ENCODE measurements at places on chromosomes 6 and 20. TPM values are rescaled to one million over a fixed set of nuclear protein-coding genes. Genes with fewer than 3 reads are reported as not detected.

SMOC2 gene
- total RNA-seq: 152 TPM

DNA sequence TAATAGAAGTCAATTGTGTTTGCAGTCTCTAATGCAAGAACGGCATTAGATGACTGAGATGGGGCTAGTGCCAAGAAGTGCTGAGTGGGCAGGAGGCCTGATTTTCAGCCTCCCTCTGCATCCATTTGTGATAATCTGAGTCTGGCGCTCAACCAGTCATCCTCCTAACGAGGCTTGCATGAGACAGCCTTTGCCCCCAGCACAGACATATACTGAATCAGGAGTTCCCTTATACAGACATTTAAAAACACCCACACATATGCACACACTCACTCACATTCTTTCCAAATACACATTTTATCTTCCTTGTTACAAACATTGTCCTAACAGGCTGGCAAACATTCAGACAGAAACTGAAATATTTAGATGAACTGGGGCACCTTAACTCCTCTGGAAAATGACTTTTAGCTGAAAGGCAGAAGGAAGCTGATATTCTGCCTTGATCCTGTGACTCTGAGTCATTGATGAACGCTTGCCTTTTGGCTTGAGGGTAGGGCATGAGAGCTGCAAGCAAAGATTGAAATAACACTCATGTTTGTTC lies 562.3 kb downstream of the DHX35 start:
- no peak overlapping the region for H3K27ac ChIP-seq
- no peak overlapping the region for H3K4me3 ChIP-seq
- H3K27me3 ChIP-seq: no peaks in the 10 kb centered on the region
- no peaks in the 10 kb centered on the region for H3K36me3 ChIP-seq
- no peak for DNase-seq

RAD21L1 gene
- not detected for total RNA-seq

GRCh38 chr20:23270382-23270911 lies 80.1 kb upstream of the NXT1 start:
- no peaks in the 10 kb centered on the region for H3K27me3 ChIP-seq
- H3K4me3 ChIP-seq: no peak overlapping the region
- no peaks in the 10 kb centered on the region for H3K4me1 ChIP-seq
- H3K36me3 ChIP-seq: no peaks in the 10 kb centered on the region

DNA sequence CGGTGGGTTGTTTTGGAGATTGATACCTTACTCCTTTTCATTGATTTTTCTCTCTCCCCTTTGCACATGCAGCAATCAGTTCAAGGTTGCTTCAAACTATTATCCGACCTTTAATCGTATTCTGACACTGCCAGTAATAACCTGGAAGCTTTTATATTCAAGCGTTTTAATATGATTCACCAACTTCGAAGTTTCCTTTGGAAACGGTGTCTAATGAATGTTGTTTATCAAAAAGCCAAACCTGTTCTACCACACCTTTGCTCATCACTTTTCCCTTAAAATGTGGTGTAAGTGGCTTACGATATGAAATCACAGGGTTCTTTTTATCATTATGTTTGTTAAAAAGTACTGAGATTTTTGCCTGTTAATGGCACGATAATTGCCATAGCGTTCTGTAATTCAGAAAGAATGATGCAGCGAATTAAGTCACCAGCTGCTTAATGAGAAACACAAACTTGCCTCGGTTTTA lies 660 bp downstream of the STXBP5 start:
- peak overlapping the region; percentile 98 for H3K27ac ChIP-seq
- H3K36me3 ChIP-seq: no peaks in the 10 kb centered on the region
- peaks cover 2% of the 10 kb centered on the region for H3K4me1 ChIP-seq
- no peaks in the 10 kb centered on the region for H3K27me3 ChIP-seq
- peak overlapping the region; percentile 64 for H3K4me3 ChIP-seq
- no peak for DNase-seq

TSPO2 gene
- not detected for total RNA-seq

GRCh38 chr6:38187325-38187724 lies 367.8 kb downstream of the ZFAND3 start:
- H3K27me3 ChIP-seq: no peaks in the 10 kb centered on the region
- H3K4me3 ChIP-seq: no peak overlapping the region
- no peaks in the 10 kb centered on the region for H3K4me1 ChIP-seq
- no peaks in the 10 kb centered on the region for H3K36me3 ChIP-seq
- no peak for DNase-seq

- no peaks in the 10 kb centered on the region for H3K4me1 ChIP-seq
- no peaks in the 10 kb centered on the region for H3K27me3 ChIP-seq
- no peaks in the 10 kb centered on the region for H3K36me3 ChIP-seq
- no peak overlapping the region for H3K4me3 ChIP-seq
Observed at GRCh38 chr6:98995116-98995515, 47.4 kb upstream of the FBXL4 start.

DNA sequence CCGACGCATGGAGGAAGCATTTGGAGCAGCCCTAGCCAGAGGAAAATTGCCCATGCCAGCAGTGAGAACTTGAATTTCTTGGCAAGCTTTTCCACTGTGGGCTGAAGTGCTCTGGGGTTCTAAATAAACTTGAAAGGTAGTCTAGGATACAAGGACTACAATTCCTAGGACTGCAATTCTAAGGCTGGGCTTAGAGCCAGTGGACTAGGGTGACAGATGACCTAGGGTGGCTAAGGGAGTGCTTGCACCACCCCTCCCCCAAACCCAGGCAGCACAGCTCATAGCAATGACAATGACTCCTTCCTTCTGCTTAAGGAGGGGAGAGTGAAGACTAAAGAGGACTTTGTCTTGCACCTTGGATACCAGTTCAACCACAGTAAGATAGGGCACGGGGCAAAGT lies 122.3 kb downstream of the THBS2 start:
- no peak overlapping the region for H3K4me3 ChIP-seq
- H3K27me3 ChIP-seq: no peaks in the 10 kb centered on the region
- H3K36me3 ChIP-seq: no peaks in the 10 kb centered on the region
- H3K27ac ChIP-seq: no peak overlapping the region

DNA sequence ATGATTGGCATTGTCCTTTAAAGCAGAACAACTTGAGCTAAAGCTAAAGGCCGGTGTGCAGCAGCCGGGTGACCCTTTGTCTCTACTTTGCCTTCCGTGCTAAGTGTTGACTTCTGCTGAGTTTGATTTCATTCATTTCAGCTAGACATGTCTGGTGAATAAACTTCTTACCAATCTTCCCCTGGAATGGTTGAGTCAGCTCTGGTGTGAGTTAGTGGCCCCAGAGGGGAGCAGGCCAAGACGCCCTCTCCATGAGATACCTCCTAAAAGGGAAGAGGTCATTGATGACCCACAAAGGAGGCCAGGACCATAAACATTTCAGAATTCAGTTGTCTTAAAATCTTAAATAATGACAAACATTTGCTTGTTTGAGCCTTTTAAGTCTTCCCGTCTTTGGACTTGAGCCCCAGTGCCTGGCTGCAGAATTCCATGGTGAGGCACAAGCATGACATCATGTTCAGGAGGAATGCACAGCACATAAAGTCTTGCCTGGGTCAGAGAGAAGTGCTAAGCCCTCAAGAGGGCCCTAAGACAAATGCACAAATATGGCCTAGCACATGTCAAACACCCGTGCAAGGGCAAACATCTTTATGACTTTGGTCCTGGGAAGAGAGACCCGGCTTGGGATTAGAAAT lies 96.3 kb upstream of the NEDD9 start:
- DNase-seq: no peak
- H3K27ac ChIP-seq: no peak overlapping the region
- no peaks in the 10 kb centered on the region for H3K27me3 ChIP-seq
- H3K4me3 ChIP-seq: no peak overlapping the region
- H3K36me3 ChIP-seq: no peaks in the 10 kb centered on the region

GRCh38 chr6:51992876-51993275 lies 94.5 kb downstream of the PKHD1 start:
- H3K27ac ChIP-seq: no peak overlapping the region
- H3K27me3 ChIP-seq: no peaks in the 10 kb centered on the region
- H3K4me3 ChIP-seq: no peak overlapping the region
- H3K4me1 ChIP-seq: no peaks in the 10 kb centered on the region

- H3K4me1 ChIP-seq: peaks cover under 1% of the 10 kb centered on the region
- peak overlapping the region; percentile 100 for H3K27ac ChIP-seq
- H3K4me3 ChIP-seq: peak overlapping the region; percentile 79
Observed at GRCh38 chr6:156778454-156779205, 1.5 kb downstream of the ARID1B start.

DNA sequence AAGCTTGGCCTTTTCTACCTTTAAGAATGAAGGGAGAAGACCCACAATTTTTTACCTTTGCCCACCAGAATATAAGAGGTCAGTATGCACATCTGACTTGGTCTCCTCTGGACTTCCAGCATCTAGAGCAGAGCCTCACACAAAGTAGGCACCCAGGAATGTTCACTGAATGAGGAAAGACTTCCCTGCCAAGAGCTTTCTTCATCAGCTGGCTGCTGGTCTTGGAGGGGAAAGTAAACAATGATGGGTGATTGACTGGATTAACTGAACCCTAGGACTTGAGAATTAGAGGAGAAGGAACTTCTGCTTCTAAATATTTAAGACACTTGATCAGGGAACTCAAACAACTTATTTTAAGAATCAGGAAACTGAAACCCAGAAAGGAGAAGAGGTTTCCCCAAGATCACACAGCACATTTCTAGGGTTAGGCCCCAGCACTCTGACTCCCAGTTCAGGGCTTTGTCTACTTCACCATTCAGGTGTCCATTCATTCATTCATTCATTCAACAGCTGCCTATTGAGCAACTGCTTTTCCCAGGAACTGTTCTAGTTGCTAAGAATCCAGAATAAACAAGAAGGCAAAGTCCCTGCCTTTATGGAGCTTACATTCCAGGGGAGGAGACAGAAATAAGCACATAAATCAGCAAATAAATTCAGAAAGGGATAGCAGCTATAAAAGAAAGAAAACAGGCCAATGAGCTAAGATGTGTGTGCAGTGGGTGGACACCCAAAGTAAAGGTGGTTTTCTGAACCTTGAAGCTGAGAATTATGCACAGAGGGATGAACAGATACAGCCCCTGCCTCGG lies 216.9 kb upstream of the LRFN2 start:
- no peaks in the 10 kb centered on the region for H3K27me3 ChIP-seq
- H3K36me3 ChIP-seq: no peaks in the 10 kb centered on the region
- no peak overlapping the region for H3K27ac ChIP-seq
- no peaks in the 10 kb centered on the region for H3K4me1 ChIP-seq
- H3K4me3 ChIP-seq: no peak overlapping the region

- H3K27ac ChIP-seq: no peak overlapping the region
- H3K4me3 ChIP-seq: no peak overlapping the region
- DNase-seq: no peak
- H3K27me3 ChIP-seq: no peaks in the 10 kb centered on the region
- H3K4me1 ChIP-seq: no peaks in the 10 kb centered on the region
- no peaks in the 10 kb centered on the region for H3K36me3 ChIP-seq
Observed at GRCh38 chr6:48844696-48845095, 618.4 kb downstream of the MMUT start.

GRCh38 chr6:19121521-19121920 lies 715.6 kb upstream of the ID4 start:
- no peak overlapping the region for H3K27ac ChIP-seq
- H3K27me3 ChIP-seq: no peaks in the 10 kb centered on the region
- H3K4me1 ChIP-seq: no peaks in the 10 kb centered on the region

HLA-DOA gene
- 5.0 TPM for total RNA-seq

- H3K36me3 ChIP-seq: no peaks in the 10 kb centered on the region
- no peak overlapping the region for H3K27ac ChIP-seq
- no peak overlapping the region for H3K4me3 ChIP-seq
- DNase-seq: no peak
- peaks cover 2% of the 10 kb centered on the region for H3K4me1 ChIP-seq
Observed at GRCh38 chr6:130873746-130874145, 46.5 kb downstream of the SMLR1 start.

CPXM1 gene
- 37.9 TPM for total RNA-seq

DNA sequence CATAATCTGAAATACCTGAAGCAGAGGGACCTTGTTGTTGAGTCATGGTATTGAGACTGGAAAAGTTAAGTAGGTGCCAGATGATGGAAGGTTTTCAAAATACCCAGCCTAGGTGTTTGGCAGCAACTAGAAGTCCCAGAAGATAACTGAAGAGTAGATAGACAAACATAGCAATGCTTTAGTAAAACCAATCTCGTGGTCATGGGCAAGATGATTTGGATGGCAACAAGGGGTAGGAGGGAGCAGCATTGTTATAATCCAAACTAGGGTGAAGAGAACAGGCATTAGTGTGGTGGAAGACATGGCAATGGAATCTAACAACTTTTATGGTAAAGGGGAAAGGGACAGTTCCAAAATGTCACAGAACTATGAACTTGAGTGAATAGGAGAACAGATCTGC lies 2.3 kb downstream of the FILIP1 start:
- no peaks in the 10 kb centered on the region for H3K27me3 ChIP-seq
- DNase-seq: no peak
- H3K4me3 ChIP-seq: peak overlapping the region; percentile 12
- H3K4me1 ChIP-seq: no peaks in the 10 kb centered on the region
- no peak overlapping the region for H3K27ac ChIP-seq
- no peaks in the 10 kb centered on the region for H3K36me3 ChIP-seq

TPBG gene
- 3.8 TPM for total RNA-seq

DNA sequence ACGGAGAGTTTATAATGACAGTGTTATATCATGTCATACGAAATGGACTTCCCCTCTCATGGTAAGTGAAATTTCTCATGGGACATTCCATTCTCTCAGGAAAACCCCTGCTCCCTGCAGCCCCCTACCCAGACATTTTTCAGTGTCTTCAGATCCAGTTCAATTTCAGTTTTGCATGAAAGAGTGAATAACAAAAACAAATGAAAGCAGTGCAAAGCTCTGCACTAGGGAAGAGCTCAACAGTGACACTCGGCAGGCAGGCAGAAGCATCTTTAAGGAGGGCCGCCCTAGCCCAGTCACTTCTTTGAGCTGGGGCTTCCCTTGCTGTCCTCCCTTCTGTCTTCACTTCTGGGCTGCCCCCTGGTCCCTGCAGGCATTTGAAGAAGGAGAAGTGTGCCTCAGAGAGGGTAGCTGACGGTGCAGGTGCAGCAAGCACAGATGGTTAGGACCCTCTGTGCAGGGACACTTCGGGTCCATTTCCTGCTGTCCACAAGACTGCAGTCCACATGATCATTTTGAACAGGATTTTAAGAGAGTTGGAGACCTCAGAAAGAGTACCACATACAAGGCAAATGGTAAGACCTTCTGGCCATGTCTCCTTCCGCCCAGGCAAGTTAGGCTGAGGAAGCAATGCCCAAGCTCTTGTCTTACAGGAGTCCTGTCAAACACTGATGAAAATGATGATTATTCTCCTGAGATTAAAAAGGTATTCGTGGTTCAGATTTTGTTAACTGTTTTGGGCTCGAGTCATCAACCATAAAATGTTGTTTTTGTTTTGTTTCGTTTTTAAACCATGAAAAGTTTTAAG lies 5.4 kb upstream of the DUSP22 start:
- no peaks in the 10 kb centered on the region for H3K27me3 ChIP-seq
- H3K4me1 ChIP-seq: no peaks in the 10 kb centered on the region
- no peak overlapping the region for H3K27ac ChIP-seq
- H3K36me3 ChIP-seq: no peaks in the 10 kb centered on the region
- H3K4me3 ChIP-seq: no peak overlapping the region

- H3K27ac ChIP-seq: no peak overlapping the region
- DNase-seq: no peak
- no peaks in the 10 kb centered on the region for H3K27me3 ChIP-seq
- H3K4me3 ChIP-seq: no peak overlapping the region
Observed at GRCh38 chr6:4929097-4929718, 74.6 kb downstream of the RPP40 start.

C20orf204 gene
- total RNA-seq: 1.1 TPM
